ELF-1 (cell line): ENCODE measurements at places on chromosomes 11 and 22.
A peak's percentile ranks its signal among the peaks of the same experiment; 100 is the strongest.

DNA sequence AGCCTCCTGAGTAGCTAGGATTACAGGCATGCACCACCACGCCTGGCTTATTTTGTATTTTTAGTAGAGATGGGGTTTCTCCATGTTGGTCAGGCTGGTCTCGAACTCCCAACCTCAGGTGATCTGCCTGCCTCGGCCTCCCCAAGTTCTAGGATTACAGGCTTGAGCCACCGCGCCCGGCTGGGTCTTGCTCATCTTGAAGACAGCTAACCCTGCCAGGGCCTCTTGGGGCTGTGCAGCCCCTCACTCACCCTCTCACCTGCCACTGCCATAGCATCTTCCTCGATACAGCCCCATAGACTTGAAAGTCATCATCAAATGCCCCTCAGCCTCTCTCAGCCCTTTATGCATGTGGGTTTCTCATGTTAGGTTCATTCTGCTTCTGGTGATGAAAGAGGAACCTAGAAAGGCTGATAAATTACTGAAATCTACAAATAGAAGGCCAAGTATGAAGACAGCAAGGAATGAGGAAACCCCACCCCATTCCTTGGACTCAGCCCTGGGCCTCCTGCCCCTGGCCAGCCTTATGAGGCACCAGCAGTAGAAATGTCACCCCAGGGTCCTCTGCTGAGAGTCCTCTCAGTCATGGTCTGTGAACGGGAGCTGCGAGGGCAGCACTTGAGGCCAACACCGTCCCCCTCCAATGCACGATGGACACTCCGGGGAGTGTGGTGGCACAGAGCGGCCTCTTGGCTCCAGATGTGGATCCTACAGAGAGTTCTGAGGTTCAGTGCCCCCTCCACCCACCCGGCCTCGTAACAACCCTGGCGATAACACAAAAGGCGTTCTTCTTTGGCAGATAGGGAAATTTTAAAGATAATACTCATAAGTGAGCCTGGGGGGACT, 24.8 kb downstream of the SCGB1A1 start:
- DNase-seq: no peak

DNA sequence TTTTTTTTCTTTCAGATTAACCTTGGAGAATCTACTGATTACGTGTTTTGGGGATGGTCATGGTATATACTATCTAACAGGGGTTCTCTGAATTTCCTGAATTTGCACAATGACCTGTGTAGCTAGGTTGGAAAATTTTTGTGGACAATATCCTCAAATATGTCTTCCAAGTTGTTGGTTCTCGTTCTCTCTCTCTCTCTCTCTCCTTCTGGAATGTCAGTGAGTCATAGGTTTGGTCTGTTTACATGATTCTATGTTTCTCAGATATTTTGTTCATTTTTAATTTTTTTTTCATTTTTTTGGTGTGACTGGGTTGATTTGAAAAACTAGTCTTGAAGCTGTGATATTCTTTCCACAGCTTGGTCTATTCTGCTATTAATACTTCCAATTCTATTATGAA, 604.0 kb upstream of the ANO3 start:
- no peak for DNase-seq

GRCh38 chr11:68468217-68468828, 7.8 kb downstream of the PPP6R3 start:
- DNase-seq: no peak

GRCh38 chr22:20211997-20212753, 55.9 kb downstream of the RTN4R start:
- DNase-seq: no peak

GRCh38 chr11:69167130-69167915, 11.6 kb downstream of the SMIM38 start:
- DNase-seq: no peak

GRCh38 chr11:111942829-111943228, 5.7 kb downstream of the DIXDC1 start:
- no peak for DNase-seq

DNA sequence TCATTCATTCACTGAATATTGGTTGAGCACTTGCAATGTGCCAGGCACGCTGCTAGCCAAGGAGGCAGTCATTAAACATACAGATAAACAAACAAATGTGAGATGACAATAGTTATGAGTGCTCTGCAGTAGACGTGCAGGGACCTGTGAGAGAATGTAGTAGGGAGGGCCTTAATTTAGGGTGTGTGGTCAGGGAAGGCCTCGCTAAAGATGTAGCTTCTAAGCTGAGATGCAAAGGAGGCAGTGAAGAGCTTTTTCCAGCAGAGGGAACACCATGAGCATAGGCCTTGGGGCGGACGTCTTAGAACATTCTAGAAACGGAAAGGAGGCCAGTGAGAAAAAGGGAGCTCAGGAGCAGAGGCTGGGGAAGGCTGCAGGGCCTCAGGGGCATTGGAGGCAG, 789 bp upstream of the NCF4 start:
- no peak for DNase-seq

DNA sequence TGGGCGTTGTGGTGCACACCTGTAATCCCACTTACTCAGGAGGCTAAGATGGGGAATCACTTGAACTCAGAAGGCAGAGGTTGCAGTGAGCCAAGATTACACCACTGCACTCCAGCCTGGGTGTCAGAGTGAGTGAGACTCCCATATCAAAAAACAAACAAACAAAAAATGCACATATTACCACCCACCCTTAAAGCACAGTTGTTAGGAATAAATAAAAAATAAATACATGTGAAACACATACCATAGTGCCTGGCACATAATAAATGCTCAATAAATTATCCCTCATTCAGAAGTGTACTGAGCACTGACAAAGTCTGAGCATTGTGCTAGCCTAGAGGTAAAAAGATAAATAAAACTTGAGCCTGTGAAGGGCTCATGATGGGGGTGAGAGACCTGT, 9.0 kb upstream of the JAML start:
- DNase-seq: no peak

DNA sequence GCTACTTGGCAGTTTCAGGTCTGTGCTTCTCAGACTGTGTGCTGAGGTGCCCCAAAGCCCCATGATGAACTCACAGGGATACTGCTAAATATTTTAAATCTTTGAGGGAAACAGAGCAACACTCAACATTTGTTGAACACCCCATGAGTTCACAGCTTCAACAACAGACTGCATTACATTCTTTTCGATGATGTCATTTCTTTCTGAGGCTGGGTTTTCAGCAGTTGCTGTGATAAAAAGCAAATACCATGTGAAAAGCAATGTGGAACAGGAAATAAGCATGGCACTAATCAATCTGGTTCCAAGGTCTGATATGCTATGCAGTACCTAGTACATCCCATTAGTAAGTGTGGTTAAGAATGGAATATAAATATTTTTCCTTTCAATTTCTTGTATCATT, 82.7 kb downstream of the RPL27A start:
- no peak for DNase-seq

GRCh38 chr11:117356126-117356890, 28.7 kb downstream of the CEP164 start:
- DNase-seq: peak; percentile 5

GRCh38 chr22:31148953-31149627, 8.8 kb upstream of the PLA2G3 start:
- peak; percentile 91 for DNase-seq

DNA sequence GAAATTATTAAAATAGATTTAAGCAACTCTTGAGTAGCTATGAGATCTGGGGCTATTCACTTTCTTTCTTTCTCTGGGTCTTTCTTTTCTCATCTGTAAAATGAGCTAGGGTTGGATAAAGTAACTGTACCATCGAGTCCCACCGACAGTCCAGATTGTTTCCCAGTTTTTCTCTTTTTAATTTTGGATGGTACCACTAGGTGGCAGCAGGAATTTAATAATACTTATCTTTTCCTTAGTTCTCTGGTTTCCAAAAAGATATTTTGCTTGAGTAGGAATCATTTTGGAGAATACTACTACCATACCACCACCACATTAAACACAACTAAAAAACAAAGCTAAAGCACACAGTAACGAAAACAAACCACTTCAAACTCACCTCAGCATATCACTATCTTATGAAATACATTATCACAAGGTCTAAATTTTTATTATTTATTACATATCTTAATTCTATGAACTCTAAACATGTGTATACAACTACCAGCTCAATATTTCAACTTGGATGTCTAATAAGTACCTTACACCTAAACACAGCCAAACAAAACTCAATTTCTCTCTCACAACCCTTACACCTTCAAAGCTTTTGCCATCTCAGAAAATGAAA, 584.0 kb downstream of the KCNA4 start:
- DNase-seq: no peak

DNA sequence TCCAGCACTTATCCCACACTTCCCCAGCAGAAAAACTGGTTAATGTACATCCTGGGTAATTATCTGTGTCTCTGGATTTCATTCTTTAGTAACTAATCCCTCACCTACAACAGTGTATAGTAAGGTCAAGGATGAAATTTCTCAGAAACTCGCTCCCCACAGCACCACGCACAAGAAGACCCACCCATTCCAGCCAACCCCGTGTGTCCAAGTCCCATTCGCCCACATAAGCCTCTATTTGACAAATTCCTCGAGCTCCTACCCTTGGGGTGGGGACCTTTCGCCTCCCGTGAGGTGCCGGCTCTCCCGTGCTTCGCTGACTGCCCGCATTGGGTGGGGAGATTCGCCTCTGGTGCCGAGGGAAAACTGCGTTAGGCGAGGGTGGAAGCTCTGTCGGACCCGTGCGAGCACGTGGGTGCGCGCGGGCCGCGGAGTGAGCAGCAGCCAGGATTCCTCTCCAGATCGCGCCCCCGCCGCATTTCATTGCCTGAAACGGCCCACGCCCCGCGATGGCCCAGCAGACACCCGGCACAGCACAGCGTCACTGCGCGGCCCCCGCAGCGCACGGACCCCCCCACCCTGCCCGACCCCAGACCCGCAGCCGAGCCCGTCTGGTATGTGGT, 866 bp downstream of the EXPH5 start:
- no peak for DNase-seq

DNA sequence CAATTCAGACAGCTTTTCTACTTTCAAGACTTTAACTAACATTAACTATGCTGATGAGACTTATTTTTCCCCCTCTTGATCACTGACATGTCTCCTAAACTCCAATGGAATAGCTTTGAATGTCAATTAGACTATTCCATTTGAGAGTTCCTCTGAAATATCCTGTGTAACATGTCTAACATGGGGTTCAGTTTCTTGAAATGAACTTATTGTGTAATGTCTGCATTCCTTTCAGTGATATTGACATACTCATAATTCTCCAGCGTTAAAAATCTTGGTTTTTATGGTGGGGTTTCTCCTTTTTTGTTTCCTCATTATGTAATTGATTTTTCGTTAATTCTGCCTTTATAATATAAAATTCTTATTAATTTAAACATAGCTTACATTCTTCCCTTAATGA, 37.7 kb upstream of the SPTBN2 start:
- DNase-seq: no peak

- no peak for DNase-seq
These were observed 97.8 kb downstream of the OSBP2 start for GRCh38 chr22:30792456-30792855.

DNA sequence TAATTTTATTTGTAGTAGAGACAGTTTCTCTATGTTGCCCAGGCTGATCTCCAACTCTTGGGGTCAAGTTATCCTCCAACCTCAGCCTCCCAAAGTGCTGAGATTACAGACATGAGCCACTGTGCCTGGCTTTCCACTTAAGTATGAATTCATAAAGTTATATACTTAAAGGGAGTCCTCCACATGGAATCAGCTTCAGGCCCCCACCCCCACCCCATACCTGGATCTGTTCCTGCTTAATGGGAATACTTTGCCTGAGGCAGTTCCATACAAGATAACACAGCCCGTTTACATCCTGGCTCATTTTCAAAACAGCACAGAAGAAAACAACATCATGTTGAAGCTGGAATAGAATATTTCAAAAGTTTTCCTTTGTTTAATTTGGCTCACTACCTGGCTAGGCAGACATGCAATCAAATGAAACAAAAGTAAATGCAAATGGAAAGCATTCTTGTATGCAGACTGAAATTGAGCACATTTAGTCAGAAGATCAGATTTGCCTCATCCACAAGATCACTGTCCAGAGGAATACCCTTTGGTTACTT, 82.4 kb downstream of the FAT3 start:
- DNase-seq: no peak

DNA sequence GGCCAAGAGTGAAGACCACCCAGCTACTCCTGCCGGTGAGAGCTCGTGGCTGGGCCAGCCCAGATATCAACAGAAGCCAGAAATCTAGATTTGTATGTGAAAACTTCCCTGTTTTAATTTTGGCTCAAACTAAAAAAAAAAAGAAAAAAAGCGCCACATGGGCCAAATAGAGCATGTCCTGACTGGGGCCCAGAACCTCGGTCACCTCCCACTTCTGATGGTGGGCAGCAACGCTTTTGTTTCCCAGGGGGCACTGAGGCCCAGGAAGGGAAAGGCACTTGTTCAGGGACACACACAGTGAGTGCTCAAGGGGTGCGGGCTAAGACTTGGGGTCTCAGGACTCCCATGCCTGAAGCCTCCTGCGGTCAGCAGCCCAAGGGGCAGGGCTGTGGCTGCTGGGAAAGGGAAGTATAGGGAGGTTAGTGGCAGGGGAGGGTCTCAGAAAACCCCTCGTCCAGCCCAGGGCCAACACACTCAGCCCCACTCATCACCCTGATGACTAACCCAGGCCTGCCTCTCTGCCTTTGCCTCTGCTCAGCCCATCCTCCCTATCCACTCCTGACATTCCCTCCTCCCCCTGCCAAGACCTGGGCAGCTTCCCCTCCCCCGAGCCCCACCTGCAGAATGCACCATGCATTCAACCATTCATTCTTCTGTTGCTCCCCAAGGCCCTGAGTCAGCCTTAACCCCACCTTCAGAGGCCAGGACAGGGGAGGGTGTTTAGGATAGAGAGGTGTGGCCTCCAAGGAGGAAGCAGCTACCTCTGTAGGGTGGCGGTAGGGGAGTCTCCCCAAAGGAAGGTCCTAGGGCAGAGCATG, 30.0 kb upstream of the TCF20 start:
- DNase-seq: no peak

DNA sequence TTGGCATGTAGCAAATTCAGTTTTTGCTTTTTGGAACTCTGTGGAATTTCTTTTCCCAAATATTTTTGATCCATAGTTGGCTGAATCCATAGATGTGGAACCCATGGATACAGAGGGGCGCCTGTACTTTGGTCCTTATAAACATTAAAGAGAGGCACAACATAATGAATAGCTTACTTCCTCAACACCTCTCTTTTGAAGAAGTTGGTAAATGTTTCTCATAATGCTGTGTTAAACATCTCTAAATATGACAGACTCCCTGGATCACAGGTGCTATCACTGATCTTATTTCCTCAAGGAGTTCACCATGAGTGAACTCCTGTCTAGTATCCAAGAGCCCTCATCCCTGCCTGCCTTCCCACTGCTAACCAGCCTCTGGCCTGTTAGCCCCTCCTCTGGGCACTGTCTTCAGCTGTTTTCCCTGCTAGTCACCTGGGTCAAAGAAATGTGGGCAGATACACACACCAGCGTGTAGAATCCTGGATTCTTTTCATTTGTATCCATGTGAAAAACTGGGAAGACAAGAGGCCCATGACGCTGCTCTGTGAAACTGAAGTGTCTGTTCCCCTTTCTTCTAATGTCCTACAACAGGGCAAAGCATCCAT, 63.7 kb downstream of the HIRA start:
- no peak for DNase-seq
